Lower lobe of right lung (tissue), 2 donors: ENCODE measurements at places on chromosomes 3 and 15.

DNA sequence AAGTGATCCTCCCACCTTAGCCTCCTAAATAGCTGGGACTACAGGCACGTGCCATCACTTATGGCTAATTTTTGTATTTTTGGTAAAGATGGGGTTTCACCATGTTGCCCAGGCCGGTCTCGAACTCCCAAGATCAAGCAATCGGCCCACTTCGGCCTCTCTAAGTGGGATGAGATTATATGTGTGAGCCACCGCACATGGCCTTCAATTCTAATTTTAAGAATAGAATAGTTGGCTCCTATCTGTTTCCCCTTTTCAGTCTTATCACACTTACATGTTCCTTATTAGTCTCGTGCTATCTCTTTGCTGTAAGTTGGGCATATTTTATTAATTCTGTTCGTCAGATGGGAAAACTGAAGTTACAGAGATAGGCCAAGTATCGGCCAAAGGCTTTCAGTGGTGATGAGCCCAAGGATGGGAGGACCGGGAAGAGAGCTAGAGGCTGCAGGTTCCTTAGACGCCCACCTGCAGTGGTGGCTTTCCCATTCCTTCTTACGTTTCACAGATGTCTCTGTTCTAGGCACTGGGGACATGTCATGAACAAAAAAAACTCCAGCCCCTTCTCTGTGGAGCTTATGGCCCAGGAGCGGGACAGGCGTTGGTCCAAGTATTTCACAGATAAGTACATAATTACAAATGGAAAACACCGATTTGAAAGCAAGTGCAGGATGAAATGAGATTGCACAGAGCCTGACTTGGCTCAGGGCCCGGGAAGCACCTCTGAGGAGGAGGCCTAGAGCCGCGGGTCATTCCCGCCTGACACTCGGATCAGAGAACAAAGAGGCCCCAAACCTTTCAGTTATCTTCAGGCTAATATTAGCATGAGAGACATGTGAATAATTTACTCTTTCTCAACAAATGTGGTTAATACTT is 91.1 kb upstream of the KLF13 start:
- no peak for DNase-seq
- peaks cover 21% of the 10 kb centered on the region for H3K4me1 ChIP-seq
- H3K36me3 ChIP-seq, result no peaks in the 10 kb centered on the region

- no peak for DNase-seq
- H3K36me3 ChIP-seq, result no peaks in the 10 kb centered on the region
- H3K27me3 ChIP-seq, result no peaks in the 10 kb centered on the region
Measured at GRCh38 chr3:64270866-64271260, 45.6 kb upstream of the PRICKLE2 start.

- H3K27ac ChIP-seq, result no peak overlapping the region
- H3K27me3 ChIP-seq, result no peaks in the 10 kb centered on the region
- H3K4me1 ChIP-seq, result no peaks in the 10 kb centered on the region
- no peak overlapping the region for H3K4me3 ChIP-seq
- peaks cover 60% of the 10 kb centered on the region for H3K36me3 ChIP-seq
- no peak for DNase-seq
Measured at GRCh38 chr3:179765396-179765795, 112.6 kb downstream of the USP13 start.

DNA sequence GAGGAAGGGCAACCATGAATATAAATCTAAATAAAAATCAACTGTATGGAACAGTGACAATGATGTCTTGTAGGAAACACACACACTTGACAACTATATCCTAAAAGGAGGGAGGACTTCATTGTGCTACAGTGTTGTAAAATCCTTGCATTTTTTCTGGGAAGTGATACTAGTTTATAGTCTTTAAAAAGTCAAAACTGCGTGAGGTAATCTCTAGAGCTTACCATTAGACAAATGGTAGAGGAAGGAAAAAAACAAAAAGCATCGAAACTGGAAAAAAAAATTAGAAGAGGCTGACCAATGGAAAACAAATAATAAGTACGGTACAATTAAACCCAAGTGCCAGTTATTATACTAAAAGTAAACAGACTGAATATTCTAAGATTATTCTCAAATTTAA is 38.7 kb downstream of the CHSY1 start:
- no peak overlapping the region for H3K27ac ChIP-seq
- H3K27me3 ChIP-seq, result no peaks in the 10 kb centered on the region
- H3K36me3 ChIP-seq, result no peaks in the 10 kb centered on the region
- H3K4me1 ChIP-seq, result peaks cover 34% of the 10 kb centered on the region
- DNase-seq, result no peak
- H3K4me3 ChIP-seq, result no peak overlapping the region

DNA sequence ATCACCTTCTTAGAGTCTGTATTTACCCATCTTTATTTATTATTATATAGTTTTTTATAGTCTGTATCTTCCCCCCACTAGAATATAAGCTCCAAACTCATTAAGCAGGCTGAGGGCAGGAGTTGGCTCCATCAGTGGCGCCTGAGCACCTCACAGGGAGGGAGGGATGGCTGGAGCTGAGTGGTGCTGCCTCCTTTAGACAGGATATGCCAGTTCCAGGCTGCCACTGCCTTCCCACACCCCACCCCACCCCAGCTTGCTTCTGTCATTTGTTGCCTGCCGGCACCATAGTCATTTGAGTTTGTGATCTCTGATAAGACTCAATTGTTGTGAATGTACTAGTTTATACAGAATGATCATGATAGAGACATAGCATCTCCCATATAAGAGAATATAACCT is 85.5 kb downstream of the KLHL25 start:
- peaks cover 51% of the 10 kb centered on the region for H3K4me1 ChIP-seq
- peaks cover 71% of the 10 kb centered on the region for H3K36me3 ChIP-seq
- DNase-seq, result no peak
- no peak overlapping the region for H3K4me3 ChIP-seq
- peak overlapping the region; percentile 83 for H3K27ac ChIP-seq

DNA sequence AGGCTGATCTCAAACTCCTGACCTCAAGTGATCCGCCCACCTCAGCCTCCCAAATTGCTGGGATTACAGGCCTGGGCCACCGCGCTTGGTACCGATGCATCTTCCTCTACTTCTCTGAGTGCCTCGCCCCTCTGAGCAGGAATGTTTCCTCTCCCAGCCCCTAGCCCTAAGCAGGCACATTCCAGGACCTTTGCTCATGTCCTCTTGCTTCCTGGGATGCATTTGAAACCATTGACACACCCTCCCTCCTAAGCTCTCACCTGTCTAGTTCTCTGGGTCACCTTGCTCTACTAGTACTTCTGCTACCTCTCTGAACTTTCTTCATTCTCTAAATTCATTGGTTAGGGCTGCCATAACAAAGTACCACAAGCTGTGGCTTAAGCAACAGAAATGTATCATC is 17.9 kb upstream of the UACA start:
- DNase-seq, result no peak
- H3K36me3 ChIP-seq, result no peaks in the 10 kb centered on the region
- H3K4me3 ChIP-seq, result no peak overlapping the region
- no peaks in the 10 kb centered on the region for H3K4me1 ChIP-seq

GRCh38 chr3:72590732-72591221 is 257.5 kb downstream of the SHQ1 start:
- no peaks in the 10 kb centered on the region for H3K27me3 ChIP-seq
- H3K27ac ChIP-seq, result no peak overlapping the region
